ENCODE measurements at places on chromosomes 13 and 19.

DNA sequence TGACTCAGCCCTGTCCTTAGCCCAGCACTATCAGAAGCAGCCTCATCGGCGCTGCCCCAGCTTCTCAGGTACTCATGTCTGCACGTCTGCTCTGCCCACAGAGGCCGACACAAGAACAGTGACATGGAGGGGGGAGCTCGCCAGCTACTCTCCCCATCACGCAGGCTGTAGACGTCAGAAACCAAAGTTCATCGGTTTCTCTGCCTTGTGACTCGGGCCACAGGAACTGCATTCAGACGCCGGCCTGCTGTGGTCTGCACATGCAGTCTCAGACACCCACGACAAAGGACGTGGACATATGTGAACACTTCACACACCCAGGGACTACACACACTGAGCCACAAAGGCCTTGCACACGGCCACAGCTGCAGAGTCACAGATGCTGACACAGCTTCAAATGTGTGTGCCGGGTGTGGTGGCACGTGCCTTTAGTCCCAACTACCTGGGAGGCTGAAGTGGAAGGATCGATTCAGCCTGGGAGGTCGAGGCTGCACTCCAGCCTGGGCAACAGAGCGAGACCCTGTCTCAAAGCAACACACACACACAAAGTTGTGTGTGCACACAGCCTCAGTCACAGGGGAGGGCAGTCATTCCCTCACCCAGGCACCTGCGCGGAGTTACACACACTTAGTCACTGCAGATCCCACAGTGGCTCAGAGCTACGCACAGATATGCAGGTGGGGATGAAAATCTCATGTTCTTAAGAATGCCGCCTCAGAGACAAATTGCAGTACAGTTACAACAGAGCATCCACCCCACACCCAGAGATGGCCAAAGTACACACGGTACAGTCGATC lies 4.9 kb upstream of the ZFP36 start:
- peak; percentile 80 for DNase-seq

GRCh38 chr19:19662871-19663255 lies 613 bp downstream of the ATP13A1 start:
- no peak for DNase-seq

DNA sequence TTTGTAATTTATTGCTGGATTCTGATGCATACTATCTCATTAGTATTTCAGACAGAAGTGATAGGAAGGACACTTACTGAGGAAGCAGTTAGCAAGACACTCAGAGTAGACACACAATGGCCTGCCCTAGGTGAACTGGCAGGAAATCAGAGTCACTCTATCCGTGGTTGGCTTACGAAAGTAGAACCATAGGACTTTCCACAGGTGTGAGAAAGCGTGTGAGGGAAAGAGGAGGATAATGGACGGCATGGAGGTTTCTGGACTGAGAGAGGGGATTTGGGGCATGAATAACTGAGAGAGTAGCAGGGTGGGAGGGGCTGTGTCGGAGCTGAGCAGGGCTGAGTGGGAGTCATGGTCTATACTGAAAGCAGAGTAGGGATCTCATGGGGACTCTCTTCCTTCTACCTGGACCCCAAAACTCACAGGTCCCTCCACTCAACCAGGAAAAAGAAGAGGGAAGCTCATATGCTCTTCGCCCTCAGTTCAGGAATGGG lies 18.7 kb upstream of the EID2 start:
- DNase-seq, result no peak

GRCh38 chr13:60933638-60934037 lies 482.0 kb downstream of the PCDH20 start:
- DNase-seq, result no peak

DNA sequence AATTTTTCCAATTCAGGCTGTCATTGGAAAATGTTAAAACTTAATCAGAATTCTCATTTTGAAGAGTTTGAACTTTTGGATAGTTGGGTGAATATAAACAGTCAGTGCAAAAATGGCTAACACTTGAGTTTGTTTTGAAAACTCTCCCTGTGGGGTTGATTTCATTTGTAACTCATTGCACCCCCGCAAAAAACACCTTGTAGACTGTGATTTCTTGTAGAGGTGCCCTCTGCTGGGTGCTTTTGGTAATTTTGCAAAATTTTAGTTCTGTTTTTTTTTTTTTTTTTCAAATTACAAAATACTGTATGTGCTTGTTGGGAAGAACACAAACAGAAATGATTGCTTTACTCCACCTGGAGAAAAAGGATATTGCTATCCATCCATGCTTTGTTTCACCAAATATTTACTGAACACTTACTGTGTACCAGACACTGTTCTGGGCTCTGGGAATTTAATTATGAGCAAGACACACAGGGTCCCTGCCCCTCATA lies 28.2 kb upstream of the GPI start:
- peak; percentile 30 for DNase-seq

GRCh38 chr19:51654783-51655182 lies 8.2 kb upstream of the SIGLEC14 start:
- DNase-seq, result no peak

- DNase-seq, result no peak
Measured at GRCh38 chr13:112469071-112469745, 93.1 kb downstream of the SPACA7 start.

- DNase-seq, result no peak
Measured at GRCh38 chr13:102658660-102659059, 36.2 kb downstream of the METTL21C start.

GRCh38 chr13:31967155-31967554 lies 64.4 kb upstream of the FRY start:
- no peak for DNase-seq

- no peak for DNase-seq
Measured at GRCh38 chr19:3664879-3665642, 35.2 kb downstream of the PIP5K1C start.

DNA sequence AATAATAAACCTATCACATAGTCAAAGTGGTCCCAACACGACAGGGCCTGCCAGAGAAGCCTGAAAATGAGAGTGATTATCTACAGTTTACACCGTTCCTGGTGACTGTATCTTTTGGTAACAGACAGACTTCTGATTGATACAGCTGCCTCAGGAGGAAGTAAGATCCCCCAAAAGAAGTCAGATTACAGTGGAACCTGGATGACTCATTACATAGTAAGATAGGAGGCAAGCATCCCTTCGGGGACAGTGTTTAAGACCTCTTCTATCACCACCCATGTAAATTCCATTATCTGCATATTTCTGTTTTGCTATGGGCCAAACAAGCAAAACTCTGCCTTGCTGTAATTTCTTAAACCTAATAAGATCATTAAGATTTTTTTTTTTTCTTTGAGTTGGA lies 44.0 kb upstream of the FLT1 start:
- no peak for DNase-seq

DNA sequence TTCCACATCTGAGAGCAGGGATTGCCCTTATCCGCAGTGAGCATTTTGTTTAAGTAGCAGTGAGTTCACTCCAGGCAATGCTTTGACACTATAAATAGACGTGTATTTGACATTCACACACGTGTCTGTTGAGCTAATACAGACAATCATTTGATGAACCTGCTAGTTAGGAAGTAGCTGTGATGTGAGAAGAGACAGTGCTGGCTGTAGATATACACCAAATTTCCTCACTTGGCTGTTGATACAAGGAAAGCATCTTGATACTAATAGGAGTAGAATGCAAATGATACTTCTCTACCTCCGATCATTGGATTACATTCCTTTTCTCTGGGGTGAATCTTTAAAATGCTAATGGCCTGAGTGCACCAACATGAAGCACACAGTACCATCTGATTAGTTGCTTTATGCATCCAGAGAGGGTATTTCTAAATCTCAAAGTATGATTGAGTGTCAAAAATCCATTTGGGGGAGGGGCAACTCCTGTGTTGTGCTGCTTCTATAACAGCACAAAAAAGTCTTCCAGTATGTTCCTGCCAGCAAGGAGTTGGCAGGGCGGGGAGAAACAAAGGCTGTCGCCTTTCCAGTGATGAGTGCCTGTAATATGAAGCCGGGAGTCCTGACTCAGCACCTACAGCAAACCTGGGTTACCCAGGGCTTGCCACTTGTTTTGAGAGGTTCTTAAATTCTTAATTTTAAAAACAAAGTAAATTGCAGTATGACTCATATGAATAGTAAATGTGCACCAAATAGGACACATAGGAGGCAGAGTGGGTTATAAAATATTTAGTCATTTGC lies 7.0 kb downstream of the CUL4A start:
- DNase-seq, result no peak

GRCh38 chr13:109228211-109228610 lies 558.2 kb downstream of the IRS2 start:
- DNase-seq, result no peak

DNA sequence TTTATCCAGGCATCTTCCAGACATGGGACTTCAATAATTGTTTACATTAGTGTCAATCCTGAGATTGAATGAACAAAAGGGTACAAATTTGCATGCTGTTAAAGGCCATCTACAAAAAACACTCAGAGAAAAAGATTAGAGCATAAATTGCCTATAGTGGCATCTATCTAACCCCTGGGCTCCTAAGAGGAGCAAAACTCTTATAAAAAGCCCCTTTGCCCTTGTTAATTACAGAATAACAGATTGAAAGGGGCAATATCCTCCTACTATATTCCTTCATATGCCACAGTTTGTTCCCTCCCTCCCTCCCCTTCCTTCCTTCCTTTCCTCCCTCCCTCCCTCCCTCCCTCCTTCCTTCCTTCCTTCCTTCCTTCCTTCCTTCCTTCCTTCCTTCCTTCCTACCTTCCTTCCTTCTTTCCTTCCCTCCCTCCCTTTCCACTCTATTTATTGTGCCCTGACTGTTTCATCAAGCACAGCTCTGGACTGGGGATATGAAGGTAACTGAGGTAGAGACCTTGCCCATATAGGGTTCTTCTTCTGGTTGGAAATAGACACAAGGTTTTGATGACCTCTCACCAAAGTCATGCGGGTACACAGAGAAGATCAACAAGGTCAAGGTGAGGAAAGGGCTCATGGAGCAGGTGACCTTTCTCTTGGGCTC lies 49.5 kb downstream of the PCDH8 start:
- DNase-seq, result no peak

GRCh38 chr19:5354403-5354802 lies 13.8 kb upstream of the PTPRS start:
- DNase-seq, result no peak

DNA sequence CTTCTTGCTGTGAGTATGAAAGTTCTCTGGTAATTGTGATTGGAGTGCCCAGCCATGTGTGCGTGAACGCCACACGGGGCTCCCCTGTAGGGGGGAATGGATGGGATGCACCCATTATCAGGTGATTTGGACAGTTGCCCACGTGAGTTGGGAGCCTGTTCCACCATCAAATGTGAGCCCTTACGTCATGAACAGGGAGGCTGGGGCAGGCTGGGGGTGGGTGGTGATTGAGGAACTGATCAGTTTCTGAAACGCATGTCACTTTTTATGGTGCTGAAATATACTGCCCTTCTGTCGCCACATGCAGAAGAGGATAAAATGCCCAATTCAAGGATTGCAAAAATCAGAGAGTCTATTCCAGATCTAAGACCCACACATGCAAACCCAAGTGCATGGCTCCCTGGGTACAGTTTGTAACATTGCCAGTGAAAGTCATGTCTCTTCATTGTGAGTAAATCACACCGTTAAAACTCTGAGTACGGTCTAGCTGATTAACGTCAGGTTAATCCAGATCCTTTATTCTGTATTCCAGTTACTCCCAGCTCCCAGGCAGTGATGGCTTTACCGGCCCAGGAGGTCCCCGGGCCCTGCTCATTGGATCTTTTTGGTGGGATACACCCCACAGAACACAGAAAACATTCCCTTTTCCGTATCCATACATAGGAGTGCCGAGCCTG lies 90.2 kb downstream of the RAB20 start:
- DNase-seq, result no peak

GRCh38 chr13:40342461-40342860 lies 324.0 kb downstream of the FOXO1 start:
- no peak for DNase-seq

DNA sequence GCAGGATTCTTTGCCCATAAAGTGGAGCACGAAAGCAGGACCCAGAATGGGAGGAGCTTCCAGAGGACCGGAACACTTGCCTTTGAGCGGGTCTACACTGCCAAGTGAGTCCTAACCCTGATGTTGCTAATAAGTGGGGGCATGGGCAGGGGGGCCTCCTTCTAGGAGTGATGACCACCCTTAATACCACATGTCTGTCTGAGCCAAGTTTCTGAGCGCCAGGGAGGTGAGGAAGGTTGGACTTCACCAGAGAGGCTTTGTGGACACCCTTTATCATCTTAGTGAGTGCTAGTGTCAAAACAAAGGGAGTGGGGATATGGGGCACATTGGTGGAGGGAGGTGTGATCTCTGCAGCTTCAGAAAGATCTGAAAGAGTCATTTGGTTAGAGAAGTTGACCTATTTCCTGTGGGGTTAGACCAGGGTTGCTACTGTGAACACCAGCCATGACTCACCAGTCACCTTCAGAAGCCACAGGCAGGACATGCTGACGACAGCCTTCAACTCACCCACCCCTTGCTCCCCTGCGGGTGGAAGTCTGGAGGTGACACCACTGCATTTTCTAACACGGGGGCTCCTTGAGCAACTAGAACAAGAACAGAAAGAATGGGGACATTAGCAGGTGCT lies 8.8 kb downstream of the ALOX5AP start:
- peak; percentile 90 for DNase-seq

- no peak for DNase-seq
Measured at GRCh38 chr19:17320435-17320834, 11.1 kb downstream of the DDA1 start.

Data from stimulated activated naive CD4-positive, alpha-beta T cell treated with Interleukin-2 at 50 U/mL for 16 hours (primary cell).